Inflammatory macrophage treated with lipopolysaccharide for 4 hours (primary cell): ENCODE measurements at places on chromosomes 6 and 20.

- DNase-seq: peak; percentile 56
Observed at GRCh38 chr6:83860359-83860755, 868 bp downstream of the CYB5R4 start.

DNA sequence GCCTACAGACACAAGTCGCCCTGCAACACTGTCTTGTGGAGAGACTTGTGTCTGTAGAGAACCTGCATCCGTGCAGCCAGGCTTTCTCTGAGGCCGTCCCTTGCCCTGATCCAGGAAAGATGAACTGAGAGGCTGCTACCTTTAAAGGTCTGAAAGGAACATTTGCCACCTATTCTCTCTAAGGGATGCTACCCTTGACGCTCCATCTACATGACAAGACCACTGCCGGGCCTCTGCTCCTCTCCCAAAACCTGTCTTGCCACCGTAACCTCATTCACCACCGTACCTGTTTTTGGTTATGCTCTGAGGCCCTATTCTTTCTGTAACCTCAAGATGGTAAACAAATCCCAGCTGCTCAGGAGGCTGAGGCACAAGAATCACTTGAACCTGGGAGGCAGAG, 73.9 kb downstream of the FOXF2 start:
- no peak for DNase-seq

- DNase-seq: no peak
Observed at GRCh38 chr6:35474131-35474941, 6.1 kb downstream of the RPL10A start.

GRCh38 chr6:140636908-140637402, 1262.5 kb upstream of the CITED2 start:
- DNase-seq: no peak

GRCh38 chr6:164898412-164898811, 411.0 kb downstream of the C6orf118 start:
- DNase-seq: no peak

DNA sequence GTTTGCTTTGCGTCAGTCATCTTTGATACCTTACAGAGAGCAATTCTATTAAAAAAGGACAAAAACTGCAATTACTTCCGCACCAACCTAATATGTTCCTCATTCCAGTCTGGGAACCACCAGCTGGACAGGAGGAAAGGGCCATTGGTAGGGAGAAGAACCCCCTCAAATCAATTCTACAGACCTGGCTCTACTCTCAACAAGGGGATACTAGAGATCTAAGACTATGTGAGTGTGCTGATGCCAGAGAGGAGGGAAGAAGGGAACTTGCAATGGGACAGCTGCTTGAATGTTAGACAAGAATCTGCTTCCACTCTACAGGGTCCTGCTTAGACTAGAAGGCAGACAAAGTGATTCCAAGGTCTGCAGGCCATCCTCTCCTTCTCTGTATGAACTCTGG, 13.3 kb downstream of the MRPS18A start:
- DNase-seq: no peak

- peak; percentile 83 for DNase-seq
Observed at GRCh38 chr6:16698997-16699868, 62.0 kb downstream of the ATXN1 start.

GRCh38 chr6:35601331-35602132, 87.2 kb downstream of the FKBP5 start:
- peak; percentile 71 for DNase-seq

DNA sequence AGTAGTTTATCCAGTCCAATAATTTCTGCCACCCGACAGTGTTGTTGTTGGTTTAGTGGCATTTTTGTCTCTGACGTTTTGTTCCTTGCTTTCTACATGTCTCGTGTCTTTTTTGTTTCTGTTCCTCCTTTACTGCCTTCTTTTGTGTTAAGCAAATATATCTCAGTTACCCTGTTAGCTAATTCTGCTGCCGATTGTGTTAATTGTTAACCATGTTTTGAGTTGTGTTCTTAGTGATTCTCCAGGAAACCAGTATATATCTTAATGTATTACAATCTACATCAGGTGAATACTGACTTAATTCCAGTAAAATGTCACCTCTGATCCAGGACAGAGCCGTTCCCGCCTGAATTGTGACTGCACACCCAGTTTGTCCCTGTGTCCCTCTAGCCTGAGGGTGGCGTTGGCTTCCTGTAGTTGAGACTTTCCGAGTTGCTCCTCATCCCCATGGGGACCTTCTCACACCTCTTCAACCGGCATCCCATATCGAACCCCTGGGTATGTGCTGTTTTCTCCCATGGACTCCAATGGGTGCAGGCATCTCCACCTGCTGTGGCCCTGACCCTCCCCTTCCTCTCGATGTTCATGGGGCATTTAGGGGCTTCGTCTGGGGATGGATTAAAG, 35.8 kb upstream of the BHLHE23 start:
- DNase-seq: peak; percentile 2

DNA sequence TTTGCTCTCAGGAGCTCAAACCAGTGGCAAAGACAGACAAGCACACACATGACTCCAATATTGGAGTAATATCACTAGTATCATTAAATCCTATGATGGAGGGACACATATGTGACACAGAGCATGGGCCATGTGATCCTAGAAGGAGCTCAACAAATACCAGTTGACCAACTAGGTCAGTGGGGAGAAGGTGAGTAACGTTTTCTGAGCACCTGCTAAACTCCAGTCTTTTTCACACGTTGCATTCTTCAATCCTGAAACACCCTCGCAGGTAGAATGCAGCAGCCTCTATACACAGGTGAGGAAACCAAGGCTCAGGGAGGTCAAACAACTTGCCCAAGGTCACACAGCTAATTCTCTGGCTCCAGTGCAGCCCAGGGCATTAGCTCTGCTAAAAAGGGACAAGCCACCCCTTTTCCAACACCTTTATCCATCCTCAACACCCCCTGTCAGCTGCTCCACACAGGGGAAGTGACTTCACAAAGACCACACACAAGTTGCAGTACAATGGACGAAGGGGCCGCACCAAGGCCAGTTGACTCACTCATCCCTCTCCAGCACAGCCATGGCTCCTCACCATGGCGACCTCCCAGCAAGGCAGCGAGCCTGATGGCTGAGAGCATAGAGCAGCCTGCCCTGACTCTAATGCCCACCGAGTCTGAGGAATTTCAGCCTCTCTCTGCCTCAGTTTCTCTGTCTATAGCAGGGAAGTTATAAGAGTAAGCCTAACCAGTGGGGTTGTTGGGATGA, 4.4 kb downstream of the CAPN11 start:
- DNase-seq: no peak

- no peak for DNase-seq
Observed at GRCh38 chr6:149985481-149985937, 21.8 kb downstream of the ULBP1 start.

- DNase-seq: no peak
Observed at GRCh38 chr6:127475823-127476176, 16.6 kb upstream of the KIAA0408 start.

DNA sequence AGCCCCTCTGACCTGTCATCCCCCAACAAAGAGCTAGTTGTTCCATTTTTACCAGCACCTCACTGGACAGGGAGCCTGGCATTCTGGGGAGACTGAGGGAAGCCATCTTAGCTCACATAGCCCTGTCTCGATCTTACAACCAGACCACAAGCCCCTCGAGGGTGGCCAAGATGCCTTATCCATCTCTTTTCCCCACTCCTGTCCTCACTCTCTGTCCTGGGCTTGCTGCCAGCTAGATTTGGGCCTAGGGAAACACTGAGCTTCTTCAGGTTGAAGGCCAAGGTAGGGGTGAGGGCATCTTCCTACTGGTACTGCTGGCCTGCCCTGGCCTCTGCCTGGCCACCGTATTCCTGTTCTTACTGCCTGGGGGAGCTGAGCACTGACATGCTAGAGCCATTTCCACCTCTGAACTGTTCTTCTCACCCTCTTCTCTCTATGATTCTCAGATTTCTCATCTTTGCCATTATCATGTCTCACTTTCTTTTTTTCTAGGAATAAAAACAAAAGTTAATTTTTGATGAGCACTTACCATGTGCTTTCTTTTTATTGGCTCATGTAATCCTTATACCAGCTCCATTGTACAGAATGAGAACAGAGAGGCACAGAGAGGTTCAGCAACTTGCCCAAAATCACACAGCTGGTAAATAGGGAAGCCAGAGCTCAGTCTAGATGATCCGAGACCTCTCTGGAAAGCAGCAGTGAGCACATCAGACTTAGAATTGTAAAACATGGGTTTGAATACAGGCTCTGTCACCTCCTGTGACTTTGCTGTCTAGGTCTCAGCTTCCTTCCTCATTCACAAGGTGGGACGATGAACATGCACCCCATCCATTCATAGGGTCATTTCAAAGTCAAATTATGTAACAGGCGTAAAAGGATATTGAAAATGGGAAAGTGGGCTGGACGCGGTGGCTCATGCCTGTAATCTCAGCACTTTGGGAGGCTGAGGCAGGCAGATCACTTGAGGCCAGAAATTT, 28.7 kb downstream of the FGD2 start:
- peak; percentile 81 for DNase-seq

- DNase-seq: no peak
Observed at GRCh38 chr6:19142275-19142674, 694.9 kb upstream of the ID4 start.

DNA sequence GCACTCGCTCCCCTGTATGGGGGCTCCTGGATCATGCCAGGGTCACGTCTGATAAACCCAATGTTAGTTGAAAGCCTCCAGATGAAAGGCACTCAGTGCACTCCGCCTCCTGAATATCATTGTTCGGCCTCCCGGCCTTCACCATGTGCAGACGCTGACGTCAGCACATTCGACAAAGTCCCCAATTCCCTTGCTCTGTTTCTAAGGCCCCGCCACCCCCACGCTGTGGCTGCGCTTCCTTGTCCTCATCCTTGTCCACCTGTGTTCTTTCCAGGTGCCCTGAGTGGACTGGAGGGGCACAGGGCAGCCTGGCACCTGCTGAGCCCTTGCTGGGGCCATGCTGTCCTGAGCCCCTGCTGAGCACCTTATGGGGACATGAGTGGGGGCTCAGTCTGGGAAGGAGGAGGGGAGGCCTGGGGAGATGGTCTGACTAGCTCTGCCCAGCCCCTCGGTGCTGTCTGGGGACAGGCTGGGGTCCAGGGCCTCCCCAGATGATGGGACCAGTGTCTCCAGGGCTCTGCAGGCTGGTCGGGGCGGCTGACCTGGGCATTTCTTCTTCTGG, 9.8 kb upstream of the BHLHE23 start:
- no peak for DNase-seq
